ENCODE measurements at places on chromosomes 1 and 21. TPM values are rescaled to one million over a fixed set of nuclear protein-coding genes. Genes with fewer than 3 reads are reported as not detected.

- H3K4me3 ChIP-seq: peak overlapping the region; percentile 86
- H3K4me1 ChIP-seq: peaks cover 47% of the 10 kb centered on the region
- H3K36me3 ChIP-seq: no peaks in the 10 kb centered on the region
- no peak for DNase-seq
- no peaks in the 10 kb centered on the region for H3K27me3 ChIP-seq
Measured at GRCh38 chr1:238484121-238484520, 593.4 kb upstream of the ZP4 start.

- DNase-seq: no peak
- H3K4me3 ChIP-seq: peak overlapping the region; percentile 98
- peaks cover 44% of the 10 kb centered on the region for H3K4me1 ChIP-seq
- H3K36me3 ChIP-seq: peaks cover 16% of the 10 kb centered on the region
Measured at GRCh38 chr1:150268340-150268704, 494 bp downstream of the APH1A start.

GRCh38 chr1:94039514-94039870 lies 81.5 kb downstream of the ABCA4 start:
- no peaks in the 10 kb centered on the region for H3K36me3 ChIP-seq
- H3K4me3 ChIP-seq: no peak overlapping the region
- peak overlapping the region; percentile 56 for H3K27ac ChIP-seq
- peaks cover 71% of the 10 kb centered on the region for H3K4me1 ChIP-seq
- no peaks in the 10 kb centered on the region for H3K27me3 ChIP-seq

GRCh38 chr1:47751193-47751592 lies 246.0 kb downstream of the TRABD2B start:
- peaks cover 15% of the 10 kb centered on the region for H3K27me3 ChIP-seq
- no peaks in the 10 kb centered on the region for H3K36me3 ChIP-seq
- H3K4me3 ChIP-seq: no peak overlapping the region
- H3K4me1 ChIP-seq: no peaks in the 10 kb centered on the region
- no peak overlapping the region for H3K27ac ChIP-seq

DNA sequence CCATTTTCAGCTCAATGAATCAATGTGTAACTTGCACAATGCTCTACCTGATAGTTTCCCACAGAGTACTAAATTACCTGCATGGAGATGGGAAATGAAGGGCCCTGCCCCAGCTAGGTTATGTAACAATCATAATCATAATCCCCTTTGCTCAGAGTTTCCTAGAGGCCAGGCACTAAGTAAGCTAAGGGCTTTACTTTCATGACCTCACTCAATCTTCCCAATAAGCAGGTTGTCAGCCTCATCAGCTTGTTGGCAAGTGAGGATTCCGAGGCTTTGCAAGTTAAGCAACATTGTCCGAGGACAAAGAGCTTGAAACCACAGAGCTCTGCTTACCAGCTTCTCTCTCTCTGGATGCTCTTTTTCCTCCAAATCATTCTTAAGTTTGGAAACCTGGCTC lies 64.1 kb upstream of the NTPCR start:
- peaks cover 6% of the 10 kb centered on the region for H3K27me3 ChIP-seq
- H3K4me1 ChIP-seq: peaks cover 11% of the 10 kb centered on the region
- no peak overlapping the region for H3K4me3 ChIP-seq
- no peak overlapping the region for H3K27ac ChIP-seq
- no peak for DNase-seq

DNA sequence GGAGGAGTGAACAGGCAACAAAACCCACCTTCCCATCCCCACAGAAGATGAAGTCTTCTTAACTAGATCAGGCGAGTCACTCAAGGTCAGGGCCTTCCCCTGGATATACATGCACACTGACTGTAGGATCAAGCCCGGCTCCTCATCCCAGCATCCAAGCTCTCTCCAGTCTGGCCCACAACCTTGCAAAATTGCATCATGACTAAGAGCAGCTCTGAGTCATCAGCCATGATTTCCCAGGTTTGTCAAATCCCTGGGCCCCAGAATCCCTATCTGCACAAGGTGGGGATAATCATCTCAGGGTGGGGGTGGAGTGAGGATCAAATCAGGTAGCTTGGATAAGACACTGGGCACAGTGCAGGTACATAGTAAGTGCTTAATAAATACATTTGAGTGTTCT lies 199.3 kb upstream of the GRIK3 start:
- no peaks in the 10 kb centered on the region for H3K4me1 ChIP-seq
- no peaks in the 10 kb centered on the region for H3K36me3 ChIP-seq
- H3K4me3 ChIP-seq: no peak overlapping the region
- no peak overlapping the region for H3K27ac ChIP-seq

GRCh38 chr1:63255153-63255552 lies 67.2 kb upstream of the FOXD3 start:
- no peaks in the 10 kb centered on the region for H3K27me3 ChIP-seq
- H3K36me3 ChIP-seq: no peaks in the 10 kb centered on the region
- H3K27ac ChIP-seq: no peak overlapping the region
- H3K4me1 ChIP-seq: no peaks in the 10 kb centered on the region
- H3K4me3 ChIP-seq: no peak overlapping the region
- DNase-seq: no peak

DNA sequence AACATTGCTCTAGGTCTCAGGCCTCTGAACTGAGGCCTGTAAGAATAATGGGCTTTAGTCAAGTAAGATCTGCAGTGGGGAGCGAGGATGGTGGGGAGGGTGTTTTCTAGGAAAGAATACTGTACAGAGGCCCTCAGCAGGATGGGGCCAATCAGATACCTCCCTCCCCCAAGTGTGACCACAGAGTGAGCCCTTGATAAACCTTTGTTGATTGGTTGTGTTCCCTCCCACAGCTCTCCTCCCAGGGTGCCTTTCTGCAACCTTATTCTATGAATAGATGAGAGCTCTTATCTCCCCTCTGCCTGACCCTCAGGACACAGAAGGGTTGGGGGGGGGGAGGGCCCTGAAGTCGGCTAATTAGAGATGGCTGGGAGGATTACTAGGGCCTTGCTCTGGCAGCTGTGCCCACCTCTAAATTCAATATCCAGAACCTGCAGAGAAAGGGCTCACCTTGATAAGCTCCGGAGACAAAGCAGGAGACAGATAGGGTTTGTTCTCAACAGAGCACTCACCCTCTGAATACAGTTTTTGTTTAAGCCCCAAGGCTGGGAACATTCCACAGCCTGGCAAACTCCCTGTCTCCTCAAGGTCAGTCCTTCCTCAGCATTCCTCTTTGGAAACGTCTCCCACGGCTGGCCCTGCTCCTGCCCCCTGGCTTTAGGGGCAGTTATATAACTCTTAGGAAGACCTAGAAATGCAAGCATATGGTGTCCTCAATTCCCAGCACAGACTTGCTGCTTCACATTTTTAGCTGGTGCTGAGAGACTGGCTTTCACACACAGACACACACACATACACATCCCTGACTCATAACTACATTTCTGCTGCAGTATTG lies 42.9 kb downstream of the ATP1A1 start:
- no peak for DNase-seq
- H3K4me3 ChIP-seq: no peak overlapping the region

- DNase-seq: no peak
- H3K4me3 ChIP-seq: no peak overlapping the region
- H3K4me1 ChIP-seq: no peaks in the 10 kb centered on the region
- peaks cover 5% of the 10 kb centered on the region for H3K36me3 ChIP-seq
Measured at GRCh38 chr1:54834007-54834541, 33.0 kb upstream of the TTC22 start.

DNA sequence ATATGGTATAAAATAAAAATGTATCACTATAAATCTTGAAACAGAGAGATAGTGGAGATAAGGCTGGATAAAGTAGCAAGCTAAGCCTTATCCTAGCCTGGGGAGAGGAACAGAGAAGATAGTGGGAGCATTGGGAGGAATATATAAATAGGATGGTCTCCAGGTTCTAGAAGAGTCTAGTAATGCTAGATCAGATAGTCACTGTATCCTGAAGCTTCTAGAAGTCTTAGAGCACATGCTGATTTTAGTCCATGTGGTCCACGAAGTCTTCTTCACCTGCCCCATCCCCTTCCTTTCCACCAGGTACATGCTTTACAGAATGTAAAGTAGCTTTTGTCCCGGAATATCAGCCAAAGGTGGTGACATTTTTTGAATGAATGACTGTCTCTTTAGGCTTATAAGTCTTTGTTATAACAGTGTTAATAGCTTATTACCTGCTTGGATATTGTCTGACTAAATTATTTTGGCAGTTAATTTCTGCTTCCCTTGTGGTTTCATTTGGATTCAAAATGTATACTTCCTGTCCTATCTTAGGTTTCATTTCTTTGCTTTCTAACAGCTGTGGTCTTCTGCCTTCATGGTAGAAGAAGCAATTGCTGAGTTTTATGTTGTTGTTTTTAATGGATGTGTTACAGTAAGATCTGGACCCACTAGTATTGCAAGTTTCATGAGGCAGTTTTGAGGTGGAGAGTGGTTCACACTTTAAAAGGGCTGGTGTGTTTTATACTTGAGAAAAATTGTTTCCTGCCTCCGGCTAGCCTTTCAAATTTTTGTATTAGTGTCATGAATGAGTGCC lies 5.9 kb downstream of the SMG7 start:
- no peaks in the 10 kb centered on the region for H3K27me3 ChIP-seq
- no peak overlapping the region for H3K4me3 ChIP-seq
- no peak for DNase-seq
- peaks cover 28% of the 10 kb centered on the region for H3K4me1 ChIP-seq

- no peaks in the 10 kb centered on the region for H3K36me3 ChIP-seq
- H3K4me1 ChIP-seq: peaks cover 7% of the 10 kb centered on the region
- no peak overlapping the region for H3K4me3 ChIP-seq
- H3K27me3 ChIP-seq: peaks cover 27% of the 10 kb centered on the region
- no peak overlapping the region for H3K27ac ChIP-seq
Measured at GRCh38 chr1:34899471-34899870, 30.0 kb downstream of the DLGAP3 start.

DNA sequence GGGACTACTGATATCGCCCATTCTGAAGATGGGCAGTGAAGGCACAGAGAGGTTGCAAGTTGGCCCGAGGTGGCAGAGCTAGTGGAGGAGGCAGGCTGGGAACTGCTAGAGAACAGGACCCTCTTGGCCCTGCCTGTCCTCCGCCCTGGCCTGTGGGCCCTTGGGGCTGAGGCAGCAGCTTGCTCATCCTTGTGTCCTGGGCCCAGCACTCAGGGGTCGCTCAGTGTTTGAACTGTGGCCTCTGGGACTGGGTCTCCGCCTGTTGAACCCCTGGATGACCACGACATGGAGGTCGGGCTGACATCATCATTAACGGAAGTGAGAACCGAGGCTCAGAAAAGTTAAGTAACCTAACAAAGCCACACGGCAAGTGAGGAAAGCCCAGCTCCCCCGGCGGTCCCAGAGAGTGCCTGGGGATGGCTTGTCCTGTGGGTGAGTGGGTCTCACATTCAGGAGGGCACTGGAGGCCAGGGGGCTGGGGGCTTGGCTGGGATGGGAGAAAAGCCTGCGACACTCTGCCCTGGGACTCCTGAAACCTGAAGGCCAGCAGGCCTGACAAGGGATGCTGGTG lies 23.0 kb upstream of the DDOST start:
- no peaks in the 10 kb centered on the region for H3K4me1 ChIP-seq
- no peaks in the 10 kb centered on the region for H3K36me3 ChIP-seq
- no peak overlapping the region for H3K4me3 ChIP-seq
- no peak for DNase-seq
- H3K27me3 ChIP-seq: no peaks in the 10 kb centered on the region

DNA sequence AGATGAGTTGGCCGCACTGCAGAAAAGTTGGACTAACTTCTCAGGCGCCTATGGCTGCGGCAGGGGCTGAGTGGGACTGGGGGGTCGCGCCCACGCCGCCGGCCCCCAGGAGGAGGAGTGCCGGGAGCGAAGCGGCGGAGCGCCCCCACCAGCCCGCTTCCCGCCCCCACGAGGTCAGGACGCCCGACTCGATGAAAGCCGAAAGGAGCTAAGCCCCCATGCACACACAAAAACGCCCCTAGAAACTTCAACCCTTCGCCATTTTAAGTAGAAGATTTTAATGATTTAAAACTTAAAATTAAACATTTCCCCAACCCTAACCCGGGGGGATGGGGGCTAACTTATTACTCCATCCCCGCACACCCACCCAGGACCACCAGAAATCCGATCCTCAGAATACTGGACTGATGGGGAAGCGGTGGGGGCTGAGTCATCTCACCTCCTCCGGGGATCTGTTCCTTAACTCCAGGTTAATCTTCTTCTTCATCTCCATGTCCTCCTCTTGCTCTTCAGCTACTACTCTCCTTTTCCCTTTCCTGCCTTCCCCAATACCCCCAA lies 539 bp downstream of the ANP32E start:
- no peak overlapping the region for H3K27ac ChIP-seq
- H3K4me3 ChIP-seq: no peak overlapping the region
- DNase-seq: no peak
- H3K27me3 ChIP-seq: no peaks in the 10 kb centered on the region

DNA sequence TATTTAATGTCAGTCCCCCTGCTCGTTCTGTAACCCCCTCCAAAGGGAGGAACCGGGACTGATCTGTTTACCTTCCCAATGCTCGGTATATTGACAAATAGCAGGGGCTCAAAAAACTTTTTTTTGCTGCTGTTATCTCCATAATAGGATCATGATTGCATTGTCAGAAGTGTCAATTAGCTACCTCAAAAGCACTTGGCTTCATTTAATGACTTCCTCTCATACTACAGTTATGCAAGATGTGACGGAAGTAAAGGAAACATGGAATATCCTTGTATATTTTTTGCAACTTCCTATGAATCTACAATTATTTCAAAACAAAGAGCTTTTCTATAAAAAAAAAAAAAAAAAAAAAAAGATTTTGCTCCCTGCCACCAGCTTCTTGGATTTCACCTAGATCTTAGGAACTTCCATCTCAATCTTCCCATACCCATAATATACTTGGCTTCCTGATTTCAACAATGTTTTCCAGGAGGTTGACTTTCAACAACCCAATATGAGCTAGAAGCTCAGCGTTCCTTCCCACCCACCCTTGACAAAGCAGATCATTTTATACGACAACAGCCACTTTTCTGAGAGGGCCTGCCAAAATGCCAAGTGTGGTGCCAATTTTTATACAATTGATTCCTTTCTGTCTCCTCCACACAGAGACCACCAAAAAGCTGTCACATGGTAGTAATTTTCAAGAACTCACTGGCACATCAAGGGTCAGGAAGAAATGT lies 71.7 kb downstream of the SETD4 start:
- no peaks in the 10 kb centered on the region for H3K4me1 ChIP-seq
- peaks cover 32% of the 10 kb centered on the region for H3K27me3 ChIP-seq
- no peak overlapping the region for H3K27ac ChIP-seq

GRCh38 chr21:34004974-34005373 lies 68.4 kb upstream of the MRPS6 start:
- H3K36me3 ChIP-seq: no peaks in the 10 kb centered on the region
- no peak overlapping the region for H3K4me3 ChIP-seq
- H3K4me1 ChIP-seq: peaks cover 20% of the 10 kb centered on the region
- no peak for DNase-seq
- no peaks in the 10 kb centered on the region for H3K27me3 ChIP-seq

Gene TMEM61
- not detected for total RNA-seq

Gene LCE1A
- not detected for total RNA-seq

Gene LIPI
- not detected for total RNA-seq

Gene ZNF683
- not detected for total RNA-seq

Gene GSTM3
- 63.8 TPM for total RNA-seq

Gene KANK4
- total RNA-seq: 1.3 TPM

Gene ANGPTL3
- total RNA-seq: not detected

Gene PRR9
- not detected for total RNA-seq

Gene ASTN1
- not detected for total RNA-seq

Gene TSHB
- total RNA-seq: not detected

Gene KIF26B
- total RNA-seq: 47.0 TPM

All from chondrocyte (in vitro differentiated cells).